ENCODE measurements at places on chromosomes 12 and 14. TPM values are rescaled to one million over a fixed set of nuclear protein-coding genes. Genes with fewer than 3 reads are reported as not detected.
A peak's percentile ranks its signal among the peaks of the same experiment; 100 is the strongest.

Gene KRT83
- not detected for total RNA-seq

Gene RIPK3
- total RNA-seq: 5.9 TPM

Gene KRT71
- total RNA-seq: not detected

- H3K36me3 ChIP-seq: peaks cover 38% of the 10 kb centered on the region
- H3K27ac ChIP-seq: peak overlapping the region; percentile 43
- peaks cover 21% of the 10 kb centered on the region for H3K4me1 ChIP-seq
- no peak for DNase-seq
- H3K27me3 ChIP-seq: no peaks in the 10 kb centered on the region
Measured at GRCh38 chr14:55381040-55381439, 30.6 kb downstream of the ATG14 start.

- H3K27ac ChIP-seq: no peak overlapping the region
- peaks cover 10% of the 10 kb centered on the region for H3K27me3 ChIP-seq
- H3K4me3 ChIP-seq: no peak overlapping the region
- no peak for DNase-seq
- no peaks in the 10 kb centered on the region for H3K4me1 ChIP-seq
Measured at GRCh38 chr12:5808981-5809380, 136.1 kb downstream of the ANO2 start.

GRCh38 chr12:59763835-59764234 lies 168.0 kb downstream of the SLC16A7 start:
- H3K4me3 ChIP-seq: no peak overlapping the region
- H3K4me1 ChIP-seq: peaks cover 15% of the 10 kb centered on the region
- no peak for DNase-seq

- no peak for DNase-seq
- no peak overlapping the region for H3K27ac ChIP-seq
- no peaks in the 10 kb centered on the region for H3K4me1 ChIP-seq
- H3K4me3 ChIP-seq: no peak overlapping the region
- H3K36me3 ChIP-seq: no peaks in the 10 kb centered on the region
- no peaks in the 10 kb centered on the region for H3K27me3 ChIP-seq
Measured at GRCh38 chr12:21801522-21802288, 27.2 kb upstream of the KCNJ8 start.

- peaks cover 13% of the 10 kb centered on the region for H3K4me1 ChIP-seq
- no peaks in the 10 kb centered on the region for H3K36me3 ChIP-seq
- H3K27me3 ChIP-seq: no peaks in the 10 kb centered on the region
- peak overlapping the region; percentile 68 for H3K4me3 ChIP-seq
- H3K27ac ChIP-seq: peak overlapping the region; percentile 95
- DNase-seq: peak; percentile 61
Measured at GRCh38 chr12:128783129-128783574, 40.6 kb downstream of the SLC15A4 start.
